ENCODE measurements at places on chromosomes 7 and 10.

GRCh38 chr10:27820637-27821036 lies 75.0 kb upstream of the MKX start:
- DNase-seq, result no peak

DNA sequence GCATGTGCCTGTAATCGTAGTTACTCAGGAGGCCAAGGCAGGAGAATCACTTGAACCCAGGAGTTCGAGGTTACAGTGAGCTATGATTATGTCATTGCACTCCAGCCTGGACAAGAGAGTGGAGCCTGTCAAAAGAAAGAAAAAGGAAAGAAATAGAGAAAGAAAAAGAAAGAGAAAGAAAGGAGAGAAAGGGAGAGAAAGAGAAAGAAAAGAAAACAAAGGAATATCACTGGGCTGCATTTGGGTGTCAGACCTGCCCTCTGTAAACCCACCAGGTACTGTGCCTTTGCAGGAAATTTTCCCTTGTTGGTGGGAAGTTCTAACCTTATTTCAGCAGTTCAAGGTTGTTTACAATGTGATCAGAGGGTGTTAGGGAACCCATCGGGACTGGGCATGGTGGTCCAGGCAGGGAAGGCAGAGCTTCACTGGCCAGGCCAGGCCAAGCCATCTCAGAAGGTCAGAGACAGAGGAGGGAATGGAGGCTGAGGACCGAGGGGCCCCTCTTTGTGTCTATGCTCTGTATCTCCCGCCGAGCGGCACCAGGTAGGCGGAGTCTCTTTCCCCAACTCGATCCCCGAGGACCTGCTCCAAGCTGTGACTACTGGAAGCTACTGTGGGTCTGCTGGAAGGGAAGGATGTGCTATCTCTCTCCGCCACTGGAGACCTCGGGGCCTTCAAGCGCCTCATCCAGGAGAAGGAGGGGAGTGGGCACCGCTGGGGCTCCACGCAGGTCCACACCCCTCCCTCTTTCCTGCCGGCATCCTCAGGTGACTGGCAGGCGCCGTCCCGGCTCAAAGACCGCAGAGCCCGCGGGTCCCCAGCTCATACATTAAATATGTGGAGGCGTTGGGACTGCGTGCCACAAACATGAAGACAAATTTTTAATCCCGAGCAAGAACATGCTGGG lies 15.2 kb upstream of the KAZALD1 start:
- DNase-seq, result no peak

DNA sequence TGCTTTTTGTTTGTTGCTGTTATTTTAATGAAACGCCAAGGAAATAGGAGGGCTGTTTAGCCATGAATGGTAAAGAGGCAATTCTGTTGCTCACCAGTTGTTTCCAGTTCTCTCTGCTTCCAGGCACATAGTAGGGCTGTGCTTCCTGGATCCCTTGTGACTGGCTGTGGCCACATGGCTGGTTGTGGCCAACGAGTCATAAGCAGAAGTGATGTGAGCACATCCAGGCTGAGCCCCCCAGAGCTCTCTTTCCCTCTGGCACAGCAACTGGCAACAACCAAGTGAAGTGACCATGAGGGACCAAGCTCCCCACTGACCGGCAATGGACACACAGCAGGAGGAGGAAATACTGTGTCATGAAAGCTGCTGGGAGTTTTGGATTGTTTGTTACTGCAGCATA lies 10.3 kb downstream of the GRID1 start:
- DNase-seq, result no peak

- no peak for DNase-seq
Measured at GRCh38 chr7:40156988-40157387, 22.2 kb downstream of the SUGCT start.

DNA sequence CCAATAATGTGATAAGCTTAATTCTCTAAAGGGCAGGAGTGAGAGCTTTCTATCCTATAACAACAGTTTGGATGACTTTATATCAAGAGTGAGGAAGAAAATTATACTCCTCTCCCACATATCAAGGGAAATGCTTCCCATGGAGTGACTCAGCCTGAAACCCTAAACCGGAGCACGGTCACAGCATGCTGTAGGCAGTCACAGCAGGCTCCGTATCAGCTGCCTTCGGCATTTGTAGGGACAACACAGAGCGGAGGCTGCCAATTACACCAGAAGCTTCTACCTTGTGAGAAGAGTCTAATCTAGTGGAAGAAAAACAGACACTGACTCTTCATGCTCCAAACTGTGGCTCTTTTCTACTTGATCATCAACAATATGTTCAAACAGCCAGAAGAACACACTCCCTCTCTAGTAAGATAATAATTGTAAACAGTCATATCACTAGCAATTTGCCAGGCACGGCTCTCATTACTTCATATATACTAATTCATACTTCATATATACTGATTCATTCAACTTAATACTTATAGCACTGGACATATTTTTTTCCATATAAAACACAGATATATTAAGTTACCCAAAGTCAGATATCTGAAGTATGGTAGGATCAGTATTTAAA lies 65.9 kb downstream of the DGKB start:
- DNase-seq, result no peak

DNA sequence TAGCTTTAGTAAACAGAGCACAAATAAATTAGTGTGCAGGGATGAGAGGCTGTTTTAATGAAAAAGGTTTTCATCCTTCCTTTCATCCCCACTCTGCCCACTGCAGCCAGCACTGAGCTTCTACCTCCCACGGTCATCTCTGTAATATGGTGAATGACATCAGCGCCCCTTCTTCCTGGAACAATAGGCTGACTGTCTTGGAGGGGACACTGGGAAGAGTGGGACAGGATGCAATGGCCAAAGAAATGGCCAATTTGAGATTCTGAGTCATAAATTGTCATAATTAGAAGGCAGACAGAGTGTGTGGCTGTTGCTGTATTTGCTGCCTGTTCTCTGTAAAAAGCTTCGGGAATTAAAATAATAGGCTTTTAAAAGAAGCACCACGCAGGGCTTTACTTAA lies 126.7 kb upstream of the CALN1 start:
- DNase-seq, result no peak

- no peak for DNase-seq
Measured at GRCh38 chr10:3067859-3068179, 471 bp downstream of the PFKP start.

Data from T-helper 22 cell (primary cell).